ENCODE measurements at places on chromosomes 1 and 21.

GRCh38 chr1:53336146-53336545, 8.3 kb upstream of the LRP8 start:
- DNase-seq = no peak

DNA sequence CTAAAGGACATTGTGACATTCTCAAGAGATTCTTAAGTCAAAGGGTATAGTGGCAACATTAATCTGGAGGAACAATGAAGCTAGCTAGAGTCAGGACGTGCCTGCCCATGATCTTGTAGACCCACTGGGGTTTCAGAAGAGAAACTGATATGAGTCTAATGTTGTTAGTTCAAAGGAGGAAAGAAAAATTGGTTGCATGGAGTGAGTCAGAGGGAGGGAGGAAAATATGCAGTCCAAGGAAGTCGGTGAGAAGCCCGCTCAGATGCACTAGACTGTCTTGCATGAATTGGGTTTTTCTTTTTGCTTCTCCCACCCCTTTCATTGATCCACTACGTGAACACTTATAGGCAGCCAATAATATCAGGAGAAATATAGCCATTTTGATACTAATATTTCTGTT, 53.8 kb upstream of the SYT14 start:
- no peak for DNase-seq

DNA sequence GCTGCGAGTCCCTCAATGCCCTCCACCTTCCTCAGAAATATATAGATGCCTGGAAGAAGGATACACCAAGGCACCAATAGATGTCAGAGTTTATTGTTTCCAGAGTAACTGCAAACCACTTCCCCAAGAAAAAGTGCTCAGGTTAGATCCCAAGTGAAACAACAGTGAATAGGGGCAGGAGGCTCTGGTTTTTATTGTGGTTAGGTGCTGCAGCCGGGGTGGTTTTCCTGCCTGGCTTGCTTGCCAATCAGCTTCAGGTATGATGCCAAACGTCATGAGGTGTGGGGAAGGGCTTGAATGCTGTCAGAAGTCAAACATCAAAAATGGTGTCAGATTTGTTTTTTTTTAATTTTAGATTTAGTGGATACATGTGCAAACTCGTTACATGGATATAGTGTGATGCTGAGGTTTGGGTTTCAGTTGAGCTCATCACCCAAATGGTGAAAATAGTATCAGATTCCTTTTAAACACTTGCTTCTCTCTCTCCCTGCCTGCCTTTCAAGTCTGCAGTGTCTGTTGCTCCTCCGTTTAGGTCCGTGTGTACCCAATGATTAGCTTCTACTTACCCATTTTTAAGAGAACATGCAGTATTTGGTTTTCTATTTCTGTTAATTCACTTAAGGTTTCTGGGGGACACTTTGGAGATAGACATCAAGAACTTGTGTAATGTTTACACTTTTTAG, 1317.0 kb downstream of the MRPL39 start:
- no peak for DNase-seq

DNA sequence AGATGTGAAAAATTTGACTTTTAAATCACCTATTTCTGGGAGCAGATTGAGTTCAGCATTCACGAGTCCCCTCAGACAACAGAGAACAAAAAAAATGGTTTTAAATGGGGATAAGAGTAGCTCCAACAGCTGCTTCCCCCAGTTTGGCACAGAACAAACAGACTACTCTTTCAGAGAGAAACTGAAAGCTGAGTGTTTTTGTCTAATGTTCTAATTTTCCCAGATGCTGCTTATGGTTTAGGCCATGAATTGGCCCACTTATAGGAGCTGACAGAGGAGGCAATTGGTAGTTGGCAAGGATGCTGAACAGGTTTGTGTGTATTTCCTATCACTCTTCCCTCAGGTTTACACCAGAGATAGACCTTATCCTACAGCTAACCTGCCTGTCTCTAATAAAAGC, 1637.4 kb upstream of the PRMT6 start:
- DNase-seq = no peak

DNA sequence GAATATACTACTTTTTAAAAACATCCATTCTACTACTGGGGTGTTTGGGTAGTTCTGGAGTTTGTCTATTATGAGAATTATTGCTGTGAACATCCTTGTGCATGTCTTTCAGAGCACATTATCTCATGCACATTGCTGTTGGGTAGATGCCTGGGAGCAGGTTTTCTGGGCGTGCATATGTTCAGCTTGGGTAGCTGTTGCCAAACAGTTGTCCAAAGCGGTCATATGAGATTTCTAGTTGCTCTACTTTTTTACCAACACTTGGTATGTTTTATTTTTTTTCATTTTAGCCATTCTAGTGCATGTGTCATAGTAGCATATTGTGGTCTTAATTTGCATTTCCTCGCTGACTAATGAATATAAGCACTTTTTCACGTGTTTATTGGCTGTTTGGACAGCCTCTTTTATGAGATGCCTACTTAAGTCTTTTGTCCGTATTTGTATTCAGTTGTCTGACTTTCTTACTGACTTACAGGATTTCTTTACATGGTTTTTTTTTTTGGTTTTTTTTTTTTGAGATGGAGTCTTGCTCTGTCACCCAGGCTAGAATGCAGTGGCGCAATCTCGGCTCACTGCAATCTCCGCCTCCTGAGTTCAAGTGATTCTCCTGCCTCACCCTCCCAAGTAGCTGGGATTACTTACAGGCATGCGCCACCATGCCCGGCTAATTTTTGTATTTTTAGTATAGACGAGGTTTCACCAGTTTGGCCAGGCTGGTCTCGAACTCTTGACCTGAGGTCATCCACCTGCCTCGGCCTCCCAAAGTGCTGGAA, 18.1 kb downstream of the ZDHHC18 start:
- DNase-seq = no peak

GRCh38 chr1:151841141-151841540, 1.5 kb upstream of the C2CD4D start:
- no peak for DNase-seq

- no peak for DNase-seq
Observed at GRCh38 chr1:103220631-103221041, 112.3 kb upstream of the COL11A1 start.

Data from esophagus squamous epithelium (tissue), 5 donors.